Right ventricle myocardium inferior (tissue), 1 donor: ENCODE measurements at places on chromosomes 3 and 15. TPM values are rescaled to one million over a fixed set of nuclear protein-coding genes. Genes with fewer than 3 reads are reported as not detected.

The DAZL gene
- not detected for total RNA-seq

The KBTBD12 gene
- 29.7 TPM for total RNA-seq

The BNIP2 gene
- total RNA-seq = 73.2 TPM

The PDIA5 gene
- total RNA-seq = 5.7 TPM

The LTK gene
- 1.5 TPM for total RNA-seq

The PRSS50 gene
- total RNA-seq = 0.11 TPM

The SKOR1 gene
- total RNA-seq = not detected

The GAP43 gene
- 0.22 TPM for total RNA-seq

The SPINT1 gene
- 2.0 TPM for total RNA-seq

The GPR149 gene
- not detected for total RNA-seq
